ENCODE measurements at places on chromosomes 16 and 17.

GRCh38 chr16:57519796-57520360 lies 16.5 kb downstream of the CCDC102A start:
- DNase-seq = peak; percentile 87

DNA sequence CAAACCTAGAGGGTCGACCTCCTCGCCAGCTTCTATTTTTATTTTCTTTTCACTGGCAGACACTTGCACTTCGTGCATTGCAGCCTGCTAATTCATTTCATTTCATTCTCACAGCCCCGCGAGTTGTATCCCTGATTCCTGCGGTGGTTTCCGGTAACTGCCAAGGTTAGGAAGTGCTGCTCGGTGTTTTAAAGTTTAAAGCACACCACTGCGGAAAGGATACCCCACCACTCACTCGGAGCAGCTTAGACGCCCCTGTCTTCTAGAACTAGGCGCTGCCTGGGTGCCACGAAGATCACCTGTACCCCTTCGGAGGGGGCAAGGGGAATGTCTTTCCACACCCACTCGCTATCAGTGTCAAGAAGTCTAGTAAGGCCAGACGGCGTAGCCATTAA lies 509 bp downstream of the CNEP1R1 start:
- peak; percentile 31 for DNase-seq

DNA sequence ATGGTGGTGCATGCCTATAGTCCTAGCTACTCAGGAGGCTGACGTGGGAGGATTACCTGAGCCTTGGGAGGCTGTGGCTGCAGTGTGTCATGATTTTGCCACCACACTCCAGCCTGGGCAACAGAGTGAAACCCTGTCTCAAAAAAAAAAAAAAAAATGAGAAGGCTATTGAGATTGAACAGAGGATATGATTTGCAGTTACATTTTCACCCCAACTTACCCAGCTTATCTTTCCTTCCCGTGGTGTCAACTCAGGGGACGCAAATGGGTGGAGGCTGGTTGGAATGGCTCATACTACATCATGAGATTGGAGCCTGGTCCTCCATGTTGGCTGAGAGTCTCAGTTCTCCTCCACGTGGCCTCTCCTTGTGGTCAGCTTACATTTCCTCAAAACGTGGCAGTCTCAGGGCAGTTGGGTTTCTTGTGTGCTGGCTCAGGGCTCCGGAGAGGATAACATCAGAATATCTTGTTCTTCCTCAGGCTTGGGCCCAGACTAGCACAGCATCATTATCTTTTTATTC lies 17.2 kb upstream of the NSMCE1 start:
- no peak for DNase-seq

DNA sequence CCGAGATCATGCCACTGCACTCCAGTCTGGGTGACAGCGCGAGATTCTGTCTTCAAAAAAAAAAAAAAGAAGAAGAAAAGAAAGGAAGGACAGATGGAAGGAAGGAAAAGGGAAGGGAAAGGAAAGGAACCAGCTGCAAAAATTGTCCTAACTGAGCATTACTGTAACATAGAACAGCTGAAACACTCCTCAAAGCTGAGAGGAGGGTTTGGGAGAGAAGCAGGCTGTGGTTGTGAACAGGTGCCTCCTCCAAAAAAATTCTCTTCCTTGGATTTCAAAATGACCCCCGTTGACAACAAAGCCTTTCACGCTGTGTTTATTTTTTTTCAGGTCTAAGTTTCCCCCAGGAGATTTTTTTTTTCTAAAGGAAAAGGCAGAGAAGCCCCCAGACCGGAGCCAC lies 541.4 kb downstream of the WWOX start:
- DNase-seq = no peak

GRCh38 chr16:48676836-48677235 lies 66.9 kb upstream of the N4BP1 start:
- DNase-seq = no peak

DNA sequence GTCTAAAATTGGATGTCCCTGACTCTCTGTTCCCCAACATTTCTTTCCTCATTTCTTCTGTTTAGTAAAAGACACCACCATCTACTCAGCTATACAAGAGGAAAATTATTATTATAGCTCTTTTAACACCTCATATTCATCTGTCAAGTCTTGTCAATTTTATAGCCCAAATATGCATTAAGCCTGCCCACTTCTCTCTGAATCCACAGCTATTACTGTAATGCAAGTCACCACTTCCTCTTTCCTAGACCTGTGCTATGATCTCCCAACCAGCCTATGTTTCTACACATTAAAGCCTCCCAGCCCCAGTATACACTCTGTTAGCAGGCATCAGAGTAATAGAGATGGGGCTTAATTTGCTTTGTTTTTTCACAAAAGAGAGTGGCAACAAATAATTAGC lies 252.9 kb downstream of the GRIN2A start:
- DNase-seq = no peak

DNA sequence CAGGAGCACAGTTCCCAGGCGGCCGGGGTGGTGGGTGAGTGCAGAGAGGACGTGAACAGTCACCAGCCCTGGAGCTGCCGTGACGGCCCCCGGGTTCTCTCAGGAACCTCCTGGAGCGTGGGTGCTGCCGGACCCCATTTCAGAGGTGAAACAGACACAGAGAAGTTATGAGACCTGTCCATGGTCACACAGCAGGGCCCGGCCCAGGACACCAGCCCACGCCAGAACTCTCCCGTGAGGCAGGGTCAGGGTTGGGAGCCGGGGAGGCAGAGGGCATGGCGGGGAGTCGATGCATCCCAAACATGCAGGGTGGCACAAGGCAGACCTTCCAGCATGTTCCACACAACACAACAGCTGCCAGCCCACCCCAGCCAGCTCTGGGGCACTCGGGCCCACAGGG lies 3.8 kb upstream of the PVALEF start:
- DNase-seq = no peak

GRCh38 chr17:77676237-77676661 lies 282.3 kb upstream of the TNRC6C start:
- DNase-seq = no peak

- peak; percentile 81 for DNase-seq
Observed at GRCh38 chr17:37490022-37490587, 414 bp downstream of the DUSP14 start.

DNA sequence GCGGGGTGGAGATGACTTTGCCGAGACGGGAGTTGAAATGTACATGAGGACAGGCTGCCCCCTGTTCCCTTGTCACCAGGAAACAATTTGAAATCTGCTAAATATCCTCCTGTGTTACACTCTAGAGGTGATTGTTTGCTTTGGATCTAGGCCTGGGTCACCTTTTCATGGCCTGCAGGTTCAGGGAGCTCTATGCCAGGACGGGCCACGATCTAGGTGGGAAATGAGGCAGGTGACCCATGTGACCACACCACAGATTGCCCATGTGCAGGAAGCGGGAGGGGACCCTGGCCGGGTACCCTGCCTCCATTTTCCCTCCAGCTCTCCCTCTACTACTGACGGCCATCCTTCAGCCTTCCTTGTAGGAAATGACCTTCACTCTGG lies 43.4 kb downstream of the MEAK7 start:
- DNase-seq = no peak

- DNase-seq = no peak
Observed at GRCh38 chr16:87680272-87680644, 78.0 kb downstream of the JPH3 start.

- DNase-seq = no peak
Observed at GRCh38 chr17:46974086-46974485, 5.0 kb downstream of the RPRML start.

- no peak for DNase-seq
Observed at GRCh38 chr16:56294579-56294978, 103.3 kb downstream of the GNAO1 start.

- no peak for DNase-seq
Observed at GRCh38 chr16:31713945-31714902, 159.4 kb upstream of the ZNF267 start.

GRCh38 chr17:9002606-9003354 lies 18.5 kb upstream of the NTN1 start:
- peak; percentile 60 for DNase-seq
